ENCODE measurements at places on chromosomes 3 and 15. TPM values are rescaled to one million over a fixed set of nuclear protein-coding genes. Genes with fewer than 3 reads are reported as not detected.

Gene SEMA3G
- 0.21 TPM for total RNA-seq

Gene CFAP20DC
- 9.4 TPM for total RNA-seq

Gene GP9
- total RNA-seq = not detected

Gene LDHAL6B
- not detected for total RNA-seq

Gene MRAS
- total RNA-seq = 2.7 TPM

Gene PIGZ
- 9.7 TPM for total RNA-seq

Gene SRP14
- 261 TPM for total RNA-seq

Gene EID1
- total RNA-seq = 166 TPM

Gene PPM1L
- total RNA-seq = 9.1 TPM

Gene KBTBD12
- not detected for total RNA-seq

Gene TATDN2
- 11.1 TPM for total RNA-seq

Gene CKMT1B
- 86.0 TPM for total RNA-seq

Gene LYZL4
- total RNA-seq = not detected

Gene ZIC1
- total RNA-seq = not detected

Gene GCNT3
- total RNA-seq = 4.2 TPM

Gene LARP6
- 6.0 TPM for total RNA-seq

Gene DNASE1L3
- total RNA-seq = not detected

Gene NR2F2
- total RNA-seq = 9.0 TPM

Gene IL17RB
- total RNA-seq = 0.07 TPM

Gene SGO1
- 4.8 TPM for total RNA-seq

Gene ZCWPW2
- total RNA-seq = 1.7 TPM

Gene MYO9A
- total RNA-seq = 21.5 TPM

Gene SCAP
- 90.2 TPM for total RNA-seq

Gene CMTM8
- 7.8 TPM for total RNA-seq

Gene GPR171
- total RNA-seq = not detected

Gene WDR49
- total RNA-seq = not detected

Gene CGNL1
- total RNA-seq = 0.56 TPM

Gene RARRES1
- total RNA-seq = not detected

Gene GOLGA8S
- total RNA-seq = not detected

Gene GRK7
- 0.07 TPM for total RNA-seq

Gene UROC1
- not detected for total RNA-seq

Gene PLSCR4
- total RNA-seq = not detected

Gene SLC51B
- total RNA-seq = not detected

Gene TP63
- 77.4 TPM for total RNA-seq

Gene NME9
- total RNA-seq = not detected

Gene EFCC1
- not detected for total RNA-seq

Gene SCAMP2
- 89.9 TPM for total RNA-seq

Gene TMCO5A
- not detected for total RNA-seq

Gene GPR149
- not detected for total RNA-seq

Gene SSUH2
- 0.09 TPM for total RNA-seq

Gene VPS33B
- total RNA-seq = 16.8 TPM

Gene NOX5
- total RNA-seq = not detected

Gene CEP19
- total RNA-seq = 0.71 TPM

Gene SAXO2
- 0.49 TPM for total RNA-seq

Gene SRGAP3
- 16.1 TPM for total RNA-seq

Gene PLIN1
- 0.07 TPM for total RNA-seq

Gene C3orf33
- total RNA-seq = 2.8 TPM

Gene POTEB
- total RNA-seq = not detected

Gene AP4E1
- 8.7 TPM for total RNA-seq

Gene TBC1D23
- total RNA-seq = 19.3 TPM

Gene SUSD5
- 1.1 TPM for total RNA-seq

Gene GHSR
- total RNA-seq = not detected

Gene LRRC31
- total RNA-seq = not detected

Gene GAP43
- total RNA-seq = not detected

Gene POU1F1
- not detected for total RNA-seq

Measured in airway epithelial cell (primary cell).